ENCODE measurements at places on chromosomes 11 and 22. TPM values are rescaled to one million over a fixed set of nuclear protein-coding genes. Genes with fewer than 3 reads are reported as not detected.

The P2RX3 gene
- not detected for total RNA-seq

The FAM180B gene
- not detected for total RNA-seq

The JAM3 gene
- 105 TPM for total RNA-seq

The TIMP3 gene
- 614 TPM for total RNA-seq

The SIK2 gene
- total RNA-seq: 16.0 TPM

The DDX17 gene
- 415 TPM for total RNA-seq

The ART1 gene
- not detected for total RNA-seq

The MS4A18 gene
- total RNA-seq: not detected

Measured in smooth muscle cell of trachea (primary cell).